Occipital lobe (tissue), 3 donors: ENCODE measurements at places on chromosomes 11 and 22. TPM values are rescaled to one million over a fixed set of nuclear protein-coding genes. Genes with fewer than 3 reads are reported as not detected.

GRCh38 chr22:49102367-49102766 lies 725.3 kb downstream of the BRD1 start:
- DNase-seq: no peak

- no peak for DNase-seq
Measured at GRCh38 chr11:61141601-61142028, 19.6 kb downstream of the VPS37C start.

- DNase-seq: no peak
Measured at GRCh38 chr11:16312233-16312765, 44.0 kb downstream of the SOX6 start.

DNA sequence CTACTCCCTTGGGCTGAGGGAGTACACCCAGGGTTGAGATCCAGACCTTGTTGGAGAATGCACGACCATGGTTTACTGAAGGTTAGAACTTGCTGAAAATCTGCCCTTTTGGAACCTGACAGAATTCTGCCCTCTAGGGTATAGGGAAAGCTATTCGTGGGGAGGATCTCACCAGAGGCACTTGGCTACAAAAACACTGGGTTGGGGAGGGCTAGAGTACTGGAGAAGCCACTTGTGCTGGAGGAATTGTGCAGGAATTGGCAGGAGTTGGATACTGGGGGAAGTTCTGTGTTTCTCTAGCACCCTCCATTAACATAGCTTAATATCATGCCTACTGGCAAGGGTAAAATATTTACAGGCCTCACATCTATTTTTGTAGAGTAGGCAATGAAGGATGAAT lies 55.8 kb downstream of the PPME1 start:
- no peak for DNase-seq

- no peak for DNase-seq
Measured at GRCh38 chr22:49656291-49656851, 171.3 kb downstream of the BRD1 start.

- DNase-seq: no peak
Measured at GRCh38 chr11:117860139-117860538, 16.3 kb downstream of the FXYD6 start.

DNA sequence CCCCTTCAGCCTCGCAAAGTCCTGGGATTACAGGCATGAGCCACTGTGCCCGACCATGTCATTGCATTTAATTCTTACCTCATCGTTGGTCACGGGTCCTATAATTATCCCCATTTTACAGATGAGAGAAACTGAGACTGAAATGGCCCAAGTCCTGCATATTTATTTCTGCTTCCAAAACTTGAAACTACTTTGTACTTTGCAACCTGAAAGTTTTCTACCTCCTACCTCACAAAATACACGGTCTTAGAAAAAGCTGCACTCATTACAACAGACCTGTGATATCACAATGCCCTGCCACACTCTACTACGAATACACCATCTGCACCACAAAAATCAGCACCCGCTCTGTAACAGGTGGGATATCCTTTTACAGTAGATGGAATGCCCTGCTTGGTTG lies 189.1 kb downstream of the ADAMTS15 start:
- no peak for DNase-seq

GRCh38 chr11:78220218-78221157 lies 31.8 kb downstream of the USP35 start:
- no peak for DNase-seq

DNA sequence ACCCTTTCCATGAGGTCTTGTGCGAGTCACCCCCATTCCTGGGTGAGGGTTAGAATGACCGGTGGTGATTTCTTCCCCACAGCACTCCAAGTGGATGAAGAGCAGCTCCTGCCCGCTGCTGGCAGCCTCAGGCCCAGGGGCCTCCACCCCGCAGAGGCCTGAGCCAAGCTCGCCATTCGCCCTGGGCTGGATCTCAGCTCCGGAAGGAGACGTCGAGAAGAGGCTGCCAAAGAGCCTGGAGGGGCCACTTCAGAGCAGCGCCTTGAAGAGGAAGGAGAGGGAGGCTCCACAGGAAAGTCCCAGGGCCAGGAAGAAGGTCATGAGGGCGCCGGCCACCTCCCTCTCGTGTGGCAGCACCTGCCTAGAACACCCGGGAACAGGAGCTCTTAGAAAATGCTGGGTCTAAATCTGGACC lies 8.4 kb downstream of the SLC29A2 start:
- no peak for DNase-seq

DNA sequence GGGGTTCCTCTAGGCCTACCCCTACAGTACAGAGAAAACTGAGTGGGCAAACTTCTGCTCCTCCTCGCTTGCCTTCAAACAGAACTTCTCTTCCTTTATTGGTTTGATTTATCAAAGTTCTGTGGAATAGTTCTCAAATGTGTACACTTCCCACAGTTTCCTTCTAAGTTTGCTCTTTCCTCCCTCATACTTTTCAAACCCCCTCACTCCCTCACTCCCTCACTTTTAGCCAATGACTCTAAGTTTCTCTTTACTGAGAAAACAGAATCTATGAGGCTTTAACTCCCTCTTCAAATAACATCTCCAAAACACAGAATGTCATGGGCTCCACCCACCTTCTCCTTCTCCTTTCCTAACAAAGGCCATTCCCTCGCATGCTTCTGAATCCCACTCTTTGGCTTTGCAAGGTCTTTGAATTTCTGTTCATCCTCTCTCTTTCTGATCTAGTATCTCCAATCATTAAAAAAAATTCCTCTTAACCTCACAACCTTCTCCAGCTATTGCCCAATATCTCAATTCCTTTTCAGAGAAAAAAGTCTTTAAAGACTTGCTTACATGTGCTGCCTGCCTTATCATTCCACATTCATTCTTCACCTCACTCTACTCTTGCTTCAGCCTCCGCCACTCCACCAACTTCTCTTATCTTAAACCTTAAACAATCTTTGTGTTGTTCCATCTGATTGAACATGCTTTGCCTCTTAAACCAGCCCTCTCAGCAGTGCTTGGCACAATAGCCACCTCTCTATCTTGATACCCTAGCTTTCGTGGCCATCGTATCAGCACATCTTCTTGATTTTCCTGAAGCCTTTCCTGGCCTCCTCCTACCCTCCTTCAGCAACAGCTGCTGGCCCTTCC lies 57.2 kb downstream of the DDI1 start:
- DNase-seq: no peak

GRCh38 chr22:23065069-23065451 lies 5.3 kb upstream of the GNAZ start:
- DNase-seq: no peak

DNA sequence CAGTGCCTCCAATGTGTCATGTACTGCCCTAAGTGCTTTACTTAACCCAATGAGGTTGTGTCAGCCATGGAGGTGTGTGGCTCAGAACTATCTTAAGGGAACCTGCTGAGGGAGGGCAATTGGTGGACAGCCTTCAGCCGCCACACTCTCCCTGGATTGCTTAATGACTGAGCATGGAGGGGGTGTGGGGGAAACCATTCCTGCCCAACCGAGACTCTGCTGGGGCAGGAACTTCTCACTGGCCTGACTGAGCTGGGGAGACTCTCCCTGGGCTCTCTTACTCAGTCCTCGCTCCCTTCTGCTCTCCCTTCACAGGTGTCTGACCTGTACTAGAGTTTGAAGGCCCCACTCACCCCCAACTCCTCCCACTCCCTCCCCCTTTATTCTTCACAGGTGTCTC lies 114.8 kb downstream of the CCDC81 start:
- no peak for DNase-seq

DNA sequence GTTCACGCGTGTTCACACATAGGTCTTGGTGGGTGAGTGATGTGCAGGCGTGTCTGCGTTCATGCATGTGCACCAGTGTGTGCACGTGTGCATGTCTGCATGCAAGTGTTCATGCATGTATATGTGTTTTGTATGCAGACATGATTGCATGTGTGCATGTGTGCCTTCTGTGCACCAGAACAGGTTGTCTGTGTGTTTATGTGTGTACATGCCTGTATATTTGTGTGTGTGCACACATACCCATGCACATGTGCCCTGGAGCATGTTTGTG lies 4.9 kb downstream of the ZDHHC8 start:
- no peak for DNase-seq

GRCh38 chr11:101508370-101508769 lies 75.4 kb downstream of the TRPC6 start:
- no peak for DNase-seq

DNA sequence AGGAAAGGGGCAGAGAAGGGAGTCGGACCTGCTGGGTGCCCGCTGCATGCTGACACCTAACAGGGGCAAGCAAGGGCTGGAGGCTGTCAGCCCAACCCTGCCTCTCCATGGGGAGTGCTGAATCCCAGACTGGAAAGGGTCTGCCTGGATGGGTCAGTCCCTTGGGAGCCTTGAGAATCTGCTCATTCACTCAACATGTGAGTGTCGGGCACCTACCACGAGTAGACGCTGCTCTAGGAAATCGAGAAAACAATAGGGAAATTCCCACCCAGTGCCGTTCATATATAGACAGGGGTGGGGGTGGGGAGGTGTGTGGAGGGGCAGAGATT lies 4.4 kb upstream of the CTSD start:
- DNase-seq: no peak

DNA sequence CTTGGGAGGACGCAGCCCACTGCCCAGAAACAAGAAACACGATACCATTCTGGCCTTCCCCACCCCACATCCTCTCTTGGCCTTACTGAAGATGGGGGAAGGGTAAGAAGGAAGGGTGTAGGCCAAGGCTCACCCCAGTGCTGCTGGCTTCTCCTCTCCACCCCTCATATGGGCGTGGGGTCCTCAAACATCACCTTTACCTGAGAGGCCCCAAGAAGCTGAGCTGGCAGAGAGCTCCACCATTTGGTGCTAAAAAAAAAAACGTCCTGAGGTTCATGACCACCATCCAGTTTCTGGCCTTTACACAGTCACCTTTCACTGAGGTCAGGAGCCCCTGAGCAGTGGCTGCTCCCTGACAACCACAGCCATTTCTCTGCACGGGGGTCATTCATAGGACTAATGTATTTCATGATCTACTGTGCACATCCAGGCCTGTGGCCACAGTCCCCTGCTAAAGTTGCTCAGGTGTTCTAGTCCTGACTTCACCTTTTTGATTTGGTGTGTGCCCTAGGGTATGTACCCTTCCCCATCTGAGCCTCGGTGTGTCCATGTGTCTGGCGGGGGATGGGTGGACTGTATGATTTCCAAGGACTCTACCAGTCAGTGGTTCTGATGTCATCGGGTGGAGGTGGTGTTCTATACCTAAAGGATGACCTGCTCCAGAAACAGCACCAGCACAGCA lies 15.1 kb downstream of the RHOG start:
- no peak for DNase-seq

GRCh38 chr11:102994105-102994504 lies 38.6 kb upstream of the MMP13 start:
- DNase-seq: no peak

DNA sequence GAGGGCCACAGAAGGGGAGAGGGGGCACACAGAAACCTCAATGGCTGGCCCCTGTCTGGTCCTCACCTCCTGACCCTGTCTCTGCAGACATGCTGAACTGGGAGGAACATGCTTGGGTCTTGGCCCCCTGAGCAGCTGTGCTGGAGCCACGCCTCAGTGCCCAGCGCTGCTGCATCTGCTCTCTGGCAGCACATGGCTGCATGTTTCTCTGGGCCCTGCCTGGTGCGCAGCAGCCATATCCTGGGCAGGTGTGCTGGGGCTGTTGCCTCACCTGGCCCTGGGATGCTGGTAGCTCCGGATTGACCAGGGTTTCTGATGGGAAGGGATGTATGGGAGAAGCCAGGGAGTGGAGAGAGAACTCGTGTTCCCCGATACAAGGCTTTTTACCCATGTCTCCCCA lies 248.0 kb downstream of the ST3GAL4 start:
- DNase-seq: no peak

GRCh38 chr11:64876835-64877341 lies 1.5 kb downstream of the EHD1 start:
- no peak for DNase-seq

GRCh38 chr11:266676-267439 lies 11.3 kb upstream of the NLRP6 start:
- DNase-seq: no peak

DNA sequence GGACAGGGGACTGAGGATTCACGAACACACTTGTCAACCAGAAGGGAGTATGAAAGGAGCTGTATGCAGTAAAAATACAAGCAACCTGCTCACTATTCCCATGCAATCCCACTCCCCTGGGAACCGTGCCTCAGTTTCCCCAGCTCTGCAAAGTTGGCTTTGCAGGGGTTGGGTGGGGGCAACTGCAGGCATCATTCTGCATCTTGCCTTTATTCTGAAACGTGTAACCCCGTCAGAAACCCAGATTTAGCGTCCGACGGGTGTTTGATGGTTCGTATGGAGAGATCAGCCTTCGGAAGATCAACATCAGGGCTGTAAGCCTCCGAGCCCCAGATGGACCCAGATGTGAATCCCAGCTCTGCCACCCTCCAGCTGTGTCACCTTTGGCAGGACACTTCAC lies 3.6 kb downstream of the CYTH4 start:
- DNase-seq: no peak

DNA sequence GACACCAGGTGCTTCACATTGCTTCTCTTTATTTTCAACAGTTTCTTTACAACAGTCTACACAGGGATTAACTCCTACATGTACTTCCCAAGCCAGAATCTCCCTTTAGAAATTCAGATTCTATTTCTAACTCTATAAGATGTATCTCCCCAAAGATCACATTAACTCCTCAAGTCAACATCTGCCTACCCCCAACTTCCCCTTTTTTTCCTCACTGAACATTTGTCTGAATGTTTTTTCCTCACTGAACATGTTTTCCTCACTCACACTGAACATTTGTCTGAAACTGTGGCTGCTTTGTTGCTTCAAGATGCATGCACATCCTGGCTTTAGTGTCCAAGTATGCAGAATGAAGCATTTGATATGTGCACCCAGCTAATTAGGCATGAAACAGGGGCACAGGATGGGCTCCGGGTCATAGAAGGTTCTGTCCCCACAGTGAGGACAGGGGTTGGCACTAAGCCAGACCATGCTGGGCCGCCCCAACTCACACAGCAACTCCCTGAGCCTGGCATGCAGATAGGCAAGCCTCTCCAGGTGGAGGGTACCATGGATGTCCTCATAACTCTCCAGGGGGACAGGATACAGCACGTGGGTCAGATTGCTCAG lies 11.3 kb downstream of the PRAME start:
- no peak for DNase-seq

GRCh38 chr11:8533332-8533731 lies 60.7 kb downstream of the STK33 start:
- DNase-seq: no peak

GRCh38 chr11:111776398-111777093 lies 10.4 kb upstream of the PPP2R1B start:
- DNase-seq: no peak

DNA sequence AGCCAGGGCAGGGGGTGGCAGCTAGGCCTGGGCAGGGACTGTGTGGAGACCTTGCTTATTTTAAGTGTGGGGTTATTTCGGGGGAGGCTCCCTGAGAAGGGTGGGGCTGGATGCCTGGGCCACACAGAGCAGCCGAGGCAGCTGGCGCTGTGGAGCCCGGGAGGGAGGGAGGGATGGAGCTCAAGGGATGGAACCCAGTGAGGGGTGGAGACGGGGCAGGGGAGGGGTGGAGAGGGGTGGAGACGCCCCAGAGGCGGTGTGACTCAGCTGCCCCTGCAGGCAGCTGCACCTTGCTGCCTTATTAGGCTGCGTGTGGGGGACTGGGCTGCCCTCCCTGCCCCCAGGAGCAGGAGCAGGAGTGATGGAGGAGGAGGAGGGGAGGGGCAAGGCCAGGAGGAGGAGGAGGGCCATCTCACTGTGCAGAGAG lies 9.8 kb upstream of the TSSC4 start:
- no peak for DNase-seq

- DNase-seq: no peak
Measured at GRCh38 chr22:45053094-45053493, 43.3 kb upstream of the PHF21B start.

The ALX4 gene
- 1.1 TPM for total RNA-seq

The GALNT18 gene
- 22.8 TPM for total RNA-seq

The TSG101 gene
- total RNA-seq: 99.8 TPM

The MUC5AC gene
- not detected for total RNA-seq

The NAALADL1 gene
- total RNA-seq: 2.3 TPM

The INSC gene
- total RNA-seq: 0.31 TPM
